Activated CD8-positive, alpha-beta memory T cell treated with anti-CD3 and anti-CD28 coated beads, Interleukin-2, amount 50 U/mL, for 4 hours (primary cell): ENCODE measurements at places on chromosomes 16 and 17.
A peak's percentile ranks its signal among the peaks of the same experiment; 100 is the strongest.

DNA sequence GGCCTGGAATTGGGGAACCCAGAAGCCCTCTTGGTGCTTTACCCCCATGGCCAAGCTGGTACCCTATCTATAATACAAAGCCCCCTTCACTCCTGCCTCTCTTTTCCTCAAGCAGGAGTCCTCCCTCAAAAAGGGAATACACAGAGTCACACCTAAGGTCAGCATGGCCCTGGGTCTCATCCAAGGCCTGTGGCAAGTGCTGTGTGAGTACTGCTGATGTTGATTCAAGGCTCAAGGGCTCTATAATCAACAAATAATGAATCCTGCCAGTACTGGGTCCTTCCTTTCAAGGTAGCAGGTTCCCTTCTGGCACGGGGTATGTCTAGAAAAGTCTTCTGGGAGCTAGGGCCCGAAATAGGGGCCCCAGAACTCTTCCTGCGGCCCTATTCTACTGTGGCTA lies 187.3 kb downstream of the CYB561 start:
- no peak for DNase-seq

- no peak for DNase-seq
Measured at GRCh38 chr16:2514333-2515179, 804 bp downstream of the ATP6V0C start.

DNA sequence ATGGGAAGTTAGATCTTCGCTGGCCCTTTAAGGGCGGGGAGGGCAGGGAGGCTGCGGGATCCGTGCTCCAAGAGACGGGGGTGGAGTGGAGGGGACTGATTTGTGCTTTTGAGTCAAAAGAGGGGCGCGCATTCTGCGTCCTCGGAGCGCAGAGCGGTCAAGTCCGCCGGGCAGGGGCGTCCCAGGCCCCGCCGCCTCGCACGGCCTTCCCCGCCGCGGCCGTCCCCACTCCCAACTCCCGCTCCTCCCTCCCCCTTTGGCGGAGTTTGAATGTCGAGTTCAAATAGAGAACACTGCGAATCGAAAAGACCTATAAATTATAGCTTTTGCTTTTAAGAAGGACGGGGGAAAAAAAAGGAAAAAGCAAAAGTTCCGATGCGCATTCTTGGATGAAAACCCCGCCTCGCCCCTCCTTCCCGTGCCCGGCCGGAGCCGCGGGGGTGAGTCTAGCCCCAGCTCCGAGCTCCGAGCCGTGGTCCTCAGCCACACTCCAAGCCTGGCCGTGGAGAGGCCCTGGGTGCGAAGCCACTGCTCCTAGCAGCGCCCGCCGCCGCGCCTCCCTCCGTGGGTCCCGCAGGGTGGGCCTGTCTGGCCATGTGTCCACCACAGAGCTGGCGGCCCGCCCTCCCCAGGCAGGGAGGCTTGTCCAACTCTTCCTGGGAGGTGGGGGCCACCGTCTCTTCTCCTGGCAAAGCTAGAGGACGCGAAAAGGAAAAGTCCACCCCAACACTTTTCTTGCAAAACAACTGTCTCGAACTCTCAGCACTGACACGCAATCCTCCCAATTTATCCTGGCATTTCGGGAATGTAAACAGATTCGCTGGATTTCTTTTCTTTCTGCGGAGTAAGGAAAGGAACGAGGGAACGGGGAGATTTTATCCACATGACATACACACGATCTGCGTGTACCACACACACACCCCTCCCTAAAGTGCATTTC lies 3.6 kb downstream of the CBX8 start:
- DNase-seq: no peak

DNA sequence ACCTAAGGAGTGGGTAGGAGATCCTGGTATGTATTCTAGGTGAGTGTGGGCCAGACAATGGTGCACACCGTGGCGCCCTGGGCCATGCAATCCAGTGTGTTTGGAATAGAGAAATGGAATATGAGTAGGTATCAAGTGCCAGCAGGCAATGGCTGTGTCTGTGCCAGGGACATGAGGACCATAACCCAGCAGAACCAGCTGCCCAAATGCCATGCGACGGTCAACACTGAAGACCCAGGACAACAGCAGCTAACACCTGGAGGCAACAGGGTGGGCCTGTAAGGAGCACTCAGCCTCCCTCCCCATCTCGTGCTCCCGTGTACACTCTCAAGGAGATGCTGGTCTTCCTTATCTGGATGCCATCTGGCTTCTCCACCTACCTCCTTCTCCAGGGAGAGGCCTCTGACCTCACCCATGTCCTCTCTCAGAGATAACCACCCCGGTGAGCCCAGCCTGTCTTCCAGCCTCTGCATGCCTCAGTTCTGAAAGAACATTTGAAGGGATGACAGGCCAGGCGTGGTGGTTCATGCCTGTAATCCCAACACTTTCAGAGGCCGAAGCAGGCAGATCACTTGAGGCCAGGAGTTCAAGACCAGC lies 750 bp upstream of the GSDMB start:
- no peak for DNase-seq

- DNase-seq: no peak
Measured at GRCh38 chr16:55264949-55265348, 59.1 kb upstream of the IRX6 start.

DNA sequence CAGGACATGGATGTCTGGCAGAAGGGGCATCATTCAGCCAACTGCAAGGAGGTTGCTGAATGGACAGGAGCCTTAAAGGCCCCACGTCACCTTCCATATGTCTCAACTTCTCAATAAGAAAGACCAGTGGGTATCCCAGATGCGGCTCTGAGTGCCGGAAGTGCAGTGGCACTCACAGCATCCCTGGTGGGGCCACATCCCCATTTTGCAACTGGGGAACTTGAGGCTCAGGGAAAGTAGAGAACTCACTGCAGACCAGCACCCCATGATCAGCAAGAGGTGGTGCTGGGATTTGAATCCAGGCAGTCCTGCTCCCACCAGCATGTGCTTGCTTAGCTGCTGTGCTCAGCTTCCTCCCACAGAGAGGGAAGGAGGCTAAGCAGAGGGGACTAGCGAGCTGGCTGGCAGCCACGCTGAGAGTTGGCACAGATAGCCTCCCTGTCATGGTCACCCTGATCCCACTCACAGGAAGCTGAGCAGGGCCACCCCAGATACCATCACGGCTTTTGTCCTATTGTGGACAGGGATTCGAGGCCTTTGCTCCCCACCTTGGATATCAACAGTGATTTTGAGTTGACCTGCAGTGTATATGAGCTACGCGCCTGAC lies 294.2 kb upstream of the FOXF1 start:
- DNase-seq: no peak

DNA sequence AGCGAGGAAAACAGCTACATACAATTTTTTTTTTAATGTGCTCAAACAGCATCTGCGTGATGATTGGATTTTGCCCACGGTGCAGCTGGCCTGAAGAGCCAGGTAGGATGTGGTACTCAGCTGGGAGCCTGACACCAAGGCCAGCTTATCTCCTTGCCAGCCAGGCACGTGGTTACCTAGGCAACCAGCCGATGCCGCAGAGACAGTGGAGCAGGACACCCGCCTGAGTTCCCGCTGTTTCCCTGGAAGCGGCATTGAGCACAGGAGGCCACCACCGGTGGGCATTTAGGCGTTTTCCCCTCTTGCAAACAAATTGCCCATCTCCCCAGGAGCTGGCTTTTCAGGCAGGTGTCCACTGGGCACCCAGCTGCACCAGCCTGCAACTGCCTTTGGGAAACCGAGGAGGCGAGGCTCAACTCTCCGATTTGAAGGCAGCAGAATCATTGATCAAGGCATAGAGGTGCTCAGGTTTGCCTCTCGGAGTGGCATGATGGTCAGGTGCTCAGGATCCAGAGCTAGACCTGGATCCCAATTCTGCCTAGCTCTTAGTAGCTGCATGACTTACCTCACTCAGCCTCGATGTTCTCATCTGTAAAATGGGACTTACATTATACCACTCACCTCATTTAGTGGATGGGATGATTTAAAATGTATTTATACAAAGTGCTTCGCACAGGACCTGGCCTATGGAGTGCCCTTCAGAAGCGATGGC lies 137.5 kb upstream of the PLCG2 start:
- no peak for DNase-seq

- no peak for DNase-seq
Measured at GRCh38 chr17:73267648-73268537, 6.2 kb upstream of the CPSF4L start.

DNA sequence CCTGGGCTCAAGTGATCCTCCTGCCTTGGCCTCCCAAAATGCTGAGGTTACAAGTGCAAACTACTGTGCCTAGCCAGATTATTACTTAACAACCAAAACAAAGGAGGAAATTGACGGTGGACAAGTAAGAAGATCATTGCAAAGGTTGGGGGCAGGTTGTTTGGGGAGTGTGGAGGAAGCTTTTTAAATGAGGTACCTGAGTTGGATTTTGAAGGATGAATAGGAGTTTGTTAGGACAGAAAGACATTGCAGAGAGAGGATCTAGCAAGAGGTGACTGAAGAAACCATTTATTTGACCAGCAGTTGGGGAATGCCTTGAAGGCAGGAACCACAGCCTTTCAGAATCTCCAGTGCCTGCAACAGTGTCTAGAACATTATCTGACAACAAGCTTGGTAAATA lies 51.3 kb downstream of the ABCC1 start:
- no peak for DNase-seq

GRCh38 chr16:87395181-87395842 lies 3.2 kb downstream of the MAP1LC3B start:
- DNase-seq: no peak

DNA sequence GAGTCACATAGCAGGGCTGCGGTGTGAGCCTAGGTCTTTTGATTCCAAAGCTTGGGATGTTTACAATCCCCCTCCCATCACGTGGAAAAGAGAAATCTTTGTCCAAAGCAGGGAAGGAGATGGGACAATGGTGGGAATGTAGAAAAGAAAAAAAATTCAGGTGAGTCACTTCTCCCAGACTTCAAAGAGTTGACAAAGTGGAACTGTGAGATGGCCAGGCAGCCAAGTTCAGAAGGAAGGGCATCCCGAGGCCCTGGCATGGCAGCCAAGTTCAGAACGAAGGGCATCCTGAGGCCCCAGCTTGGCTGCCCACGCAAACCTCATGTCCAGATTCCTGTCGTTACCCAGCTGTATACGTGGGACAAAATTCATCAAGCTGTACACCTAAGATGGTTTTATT lies 47.5 kb downstream of the FOXL1 start:
- no peak for DNase-seq

- peak; percentile 71 for DNase-seq
Measured at GRCh38 chr16:30382111-30382881, at the start of gene SEPTIN1. Gene SEPTIN1 (minus strand): TSS chr16:30382561. CDS start chr16:30382542, 19 bp downstream.

DNA sequence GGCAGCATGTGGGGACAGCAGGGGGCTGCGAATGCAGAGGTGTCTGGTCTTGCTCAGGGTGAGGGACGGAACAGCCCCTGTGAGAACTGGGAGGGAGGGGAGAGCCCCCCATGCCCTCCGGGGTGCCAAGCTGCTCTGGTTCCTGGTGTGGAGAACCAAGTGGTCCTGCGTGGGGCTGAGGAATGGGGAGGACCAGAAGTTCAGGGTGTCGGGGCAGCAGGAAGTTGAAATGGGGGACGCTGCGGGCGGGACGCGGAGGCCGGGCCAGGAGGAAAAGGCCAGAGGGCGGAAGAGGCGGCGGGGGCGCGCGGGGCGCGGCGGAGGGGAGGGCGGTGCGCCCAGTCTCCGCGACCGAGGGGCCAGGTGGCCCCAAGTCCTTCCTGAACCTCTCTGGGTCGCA lies 3.6 kb downstream of the ALDH3A1 start:
- DNase-seq: no peak

DNA sequence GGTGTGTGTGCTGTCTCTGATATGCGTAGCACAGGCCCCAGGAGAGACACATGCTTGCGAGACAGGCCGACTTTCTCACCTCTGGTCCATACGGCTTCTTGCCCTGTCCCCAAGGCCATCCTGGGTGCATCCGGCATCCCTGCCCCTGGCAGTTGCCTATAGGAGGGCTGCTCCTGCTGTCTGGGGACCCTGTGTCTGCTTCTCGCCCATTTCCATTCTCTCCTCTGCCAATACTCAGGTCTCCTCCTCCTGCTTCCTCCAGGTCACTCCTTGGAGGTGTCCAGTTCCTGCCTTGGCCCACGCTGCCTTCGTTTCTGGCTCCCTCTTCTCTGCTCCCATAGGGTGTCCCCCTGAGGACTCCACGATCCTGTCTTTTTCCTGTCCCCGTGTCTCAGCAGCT lies 89.0 kb downstream of the DNAH17 start:
- DNase-seq: no peak

DNA sequence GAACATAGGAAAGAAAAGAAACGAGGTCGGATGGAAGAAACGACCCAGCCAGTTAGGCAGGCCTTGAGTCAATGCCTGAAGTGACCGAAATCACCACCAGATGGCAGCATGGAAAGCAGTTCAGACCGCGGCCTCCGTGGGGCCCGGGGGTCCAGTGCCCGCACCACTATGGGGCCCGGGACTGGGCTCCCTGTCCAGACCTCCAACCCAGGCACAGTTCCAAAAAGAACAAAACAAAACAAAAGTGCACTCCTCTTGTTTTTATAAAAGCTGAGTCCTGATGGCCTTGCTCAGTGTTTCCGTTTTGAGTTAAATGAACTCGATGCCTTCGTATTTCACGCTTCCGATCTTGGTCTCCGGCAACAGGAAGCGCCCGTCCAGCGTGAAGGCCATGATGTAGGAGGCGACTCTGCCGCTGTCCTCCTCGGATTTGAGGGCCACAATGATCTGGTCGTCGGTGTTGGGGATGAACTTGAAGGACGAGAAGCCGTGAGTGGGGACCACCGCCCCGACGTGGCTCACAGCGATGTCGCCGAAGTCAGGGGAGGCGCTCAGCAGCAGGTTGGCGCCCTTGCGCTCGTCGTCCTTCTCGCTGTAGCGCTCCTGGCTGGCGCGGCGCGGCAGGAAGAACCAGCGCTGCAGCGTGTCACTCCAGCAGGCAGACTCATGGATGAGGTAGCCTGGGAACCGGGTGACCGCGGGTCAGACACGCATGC lies 13.7 kb upstream of the LGALS3BP start:
- DNase-seq: peak; percentile 60

- no peak for DNase-seq
Measured at GRCh38 chr16:85720302-85720637, 30.6 kb downstream of the C16orf74 start.

DNA sequence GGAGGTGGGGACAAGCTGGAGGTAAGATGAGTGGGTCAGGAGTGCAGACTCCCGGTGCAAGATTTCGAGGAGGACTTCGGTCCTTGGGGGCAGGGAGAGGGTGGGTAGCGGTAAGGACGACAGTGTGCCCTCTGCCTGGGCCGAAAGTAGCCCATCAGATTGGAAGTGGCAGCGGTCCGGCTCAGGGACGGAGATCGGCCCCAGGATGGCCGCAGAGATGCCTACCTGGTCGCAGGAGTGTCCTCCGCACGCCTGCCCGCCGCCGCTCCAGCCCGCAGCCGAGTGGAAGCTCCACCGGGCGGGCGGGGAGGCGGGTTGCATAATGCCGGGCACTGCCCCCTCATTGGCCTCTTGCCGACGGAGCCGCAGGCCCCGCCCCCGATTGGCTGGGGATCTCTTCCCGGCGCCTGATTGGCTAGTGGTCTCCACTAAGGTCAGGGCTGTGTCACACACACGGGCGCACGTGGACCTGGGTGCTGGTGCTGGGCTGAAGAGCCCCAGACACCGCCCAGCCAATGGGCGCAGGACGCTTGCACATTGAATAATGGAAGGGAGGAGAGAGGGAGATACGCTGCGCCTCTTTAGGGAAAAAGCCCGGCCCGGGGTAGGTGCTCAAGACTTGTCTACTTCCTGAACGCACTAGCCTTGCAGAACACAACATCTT lies at the start of gene PER1:
PER1 (minus strand) TSS at position 293 of the 664 bp plus-strand sequence. CDS start 1,698 bp downstream, outside the sequence.
- peak; percentile 91 for DNase-seq

- DNase-seq: no peak
Measured at GRCh38 chr17:28404812-28405570, 1.0 kb downstream of the SLC46A1 start.

GRCh38 chr17:27408891-27409290 lies 47.4 kb upstream of the KSR1 start:
- DNase-seq: no peak

GRCh38 chr16:19710991-19711545 lies 7.0 kb downstream of the KNOP1 start:
- DNase-seq: no peak
